ENCODE measurements at places on chromosomes 7 and 10.

GRCh38 chr10:110425684-110426293 lies 71.9 kb upstream of the DUSP5 start:
- DNase-seq, result peak; percentile 81

GRCh38 chr10:95756041-95756761 lies at the start of gene ENTPD1:
Gene ENTPD1, plus strand, starts transcription at chr10:95756163. Its CDS starts 77 bp downstream, at chr10:95756240.
- DNase-seq, result no peak

GRCh38 chr7:82723411-82723810 lies 279.8 kb upstream of the CACNA2D1 start:
- DNase-seq, result no peak

DNA sequence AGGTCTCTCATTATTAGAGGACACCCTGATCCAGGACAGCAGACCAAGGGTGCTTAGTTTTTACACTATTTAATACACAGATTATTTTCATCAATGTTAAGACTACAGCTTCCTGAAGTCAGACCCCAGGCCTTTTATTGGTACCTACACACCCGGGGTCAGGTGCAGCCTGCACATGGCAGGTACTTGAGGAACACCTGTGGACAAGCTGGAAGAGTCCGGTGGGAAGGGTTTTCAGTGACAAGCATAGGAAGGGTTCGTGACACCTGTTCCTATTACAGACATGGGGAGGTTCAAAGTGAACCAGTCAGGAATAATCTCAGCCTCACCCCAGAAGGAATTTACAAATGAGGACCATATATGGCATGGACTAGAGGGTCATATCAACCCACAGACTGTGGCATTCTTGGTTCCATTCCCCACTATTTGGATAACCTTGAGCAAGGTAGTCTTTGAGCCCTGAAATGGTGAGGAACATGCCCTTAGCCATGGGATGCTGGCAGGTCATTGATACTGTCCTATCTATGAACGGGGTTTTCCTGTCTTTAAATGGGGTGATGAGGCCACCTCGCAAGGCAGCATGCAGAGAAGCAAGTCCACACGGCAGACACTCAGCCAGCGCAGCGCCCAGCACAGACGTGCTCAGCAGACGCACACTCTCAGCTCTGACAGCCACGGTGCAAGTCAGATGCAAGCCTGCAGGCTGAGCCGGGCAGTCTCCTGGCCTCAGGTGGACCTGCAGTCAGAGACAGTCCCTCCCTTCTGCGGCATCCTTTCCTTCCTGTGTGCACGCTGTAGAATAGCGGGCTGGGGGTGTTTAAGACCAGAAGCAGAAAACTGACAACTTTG lies 624.9 kb downstream of the PTPRN2 start:
- DNase-seq, result no peak

DNA sequence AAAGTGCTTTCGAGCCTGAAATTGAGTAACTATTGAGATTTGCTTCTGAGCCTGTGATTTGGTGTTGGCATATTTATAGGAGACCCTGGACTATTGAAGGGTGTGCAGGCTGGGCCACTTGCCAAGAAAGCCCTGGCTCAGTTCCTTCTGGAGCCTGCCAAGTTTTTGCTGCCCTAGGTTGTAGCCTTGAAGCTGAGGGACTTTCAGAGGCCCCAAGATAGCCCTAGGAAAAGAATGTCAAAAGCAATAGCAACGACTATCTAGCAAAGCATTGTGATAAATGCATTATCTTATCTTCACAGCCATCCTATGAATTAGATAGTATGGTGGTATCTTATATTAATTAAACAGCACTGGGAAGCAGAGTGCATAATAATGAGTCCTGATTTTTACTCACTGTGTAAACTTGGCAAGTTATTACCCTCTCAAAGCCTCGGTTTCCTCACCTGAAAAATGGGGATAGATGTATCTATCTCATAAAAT lies 473.7 kb upstream of the PODXL start:
- DNase-seq, result no peak

DNA sequence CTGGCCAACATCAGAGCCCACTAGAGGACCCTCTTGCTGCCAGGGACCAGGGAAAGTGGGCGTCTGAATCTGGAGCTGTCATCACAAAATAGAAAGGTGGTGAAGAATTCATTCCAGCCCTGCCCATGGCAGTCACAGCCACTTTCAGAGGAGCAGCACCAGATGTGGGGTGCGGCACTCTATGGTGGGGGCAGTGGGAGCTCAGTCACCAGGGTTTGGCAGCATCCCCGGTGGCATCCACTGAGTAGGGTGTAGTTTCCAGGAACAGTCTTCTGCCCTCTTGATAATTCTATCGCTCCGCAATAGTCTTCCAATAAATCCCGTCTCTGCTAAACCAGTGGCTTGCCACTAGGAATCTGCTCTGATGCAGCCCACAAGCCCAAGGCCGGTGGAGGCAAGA lies 108.5 kb upstream of the TCF7L2 start:
- DNase-seq, result no peak

DNA sequence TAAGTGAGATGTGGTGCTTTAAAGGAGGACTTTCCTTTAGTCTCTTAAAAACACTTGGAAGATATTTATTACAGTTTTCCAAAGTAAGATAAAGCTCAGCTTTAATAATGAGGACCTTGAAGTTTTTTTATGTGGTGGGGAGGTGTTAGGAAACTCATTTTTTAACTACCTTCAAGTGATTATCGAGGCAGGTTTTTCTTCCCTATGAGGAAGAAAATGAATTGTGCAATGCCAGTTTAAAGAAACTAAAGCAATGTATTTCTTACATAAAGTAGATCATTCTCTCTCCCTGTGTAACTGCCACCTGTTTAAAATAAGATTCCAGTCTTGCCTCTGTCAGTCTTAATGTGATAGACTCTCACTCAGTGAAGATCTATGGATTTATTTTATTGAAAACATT lies 27.9 kb downstream of the ZEB1 start:
- DNase-seq, result no peak

GRCh38 chr10:86632951-86633350 lies 21.4 kb upstream of the OPN4 start:
- DNase-seq, result no peak

DNA sequence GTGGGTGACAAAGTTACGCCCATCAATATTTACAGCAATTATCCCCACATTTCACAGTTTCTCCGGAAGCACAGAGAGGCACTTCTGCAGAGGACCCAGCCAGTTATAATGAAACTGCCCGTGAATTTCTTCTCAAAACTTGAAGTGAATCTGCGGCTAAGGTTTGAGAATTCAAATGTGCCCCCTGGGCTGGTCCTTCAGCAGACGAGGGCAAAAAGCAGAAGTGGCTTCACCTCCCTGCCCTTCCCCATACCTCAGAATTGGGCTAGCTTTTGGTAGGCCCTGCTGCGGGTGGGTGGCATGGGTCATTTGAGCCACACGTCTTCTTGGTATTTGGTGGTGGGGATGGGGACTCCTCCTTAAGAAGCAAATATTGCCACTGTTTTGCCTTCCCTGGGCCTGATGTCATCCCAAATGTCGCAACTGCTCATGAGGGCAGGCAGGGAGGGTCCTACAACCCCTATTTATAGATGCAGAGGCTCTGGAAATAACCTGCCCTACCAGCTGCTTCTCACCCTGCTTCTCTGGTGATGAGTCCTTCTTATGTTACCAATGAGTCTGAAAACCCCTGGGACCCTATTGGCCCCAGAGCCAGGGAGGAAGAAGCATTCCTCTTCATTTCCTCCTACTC lies 16.6 kb upstream of the WDFY4 start:
- no peak for DNase-seq

- no peak for DNase-seq
Measured at GRCh38 chr7:1454542-1454941, 4.7 kb downstream of the MICALL2 start.

- no peak for DNase-seq
Measured at GRCh38 chr7:148391591-148391990, 199.0 kb upstream of the C7orf33 start.

- no peak for DNase-seq
Measured at GRCh38 chr7:127887631-127888030, 143.6 kb downstream of the LRRC4 start.

DNA sequence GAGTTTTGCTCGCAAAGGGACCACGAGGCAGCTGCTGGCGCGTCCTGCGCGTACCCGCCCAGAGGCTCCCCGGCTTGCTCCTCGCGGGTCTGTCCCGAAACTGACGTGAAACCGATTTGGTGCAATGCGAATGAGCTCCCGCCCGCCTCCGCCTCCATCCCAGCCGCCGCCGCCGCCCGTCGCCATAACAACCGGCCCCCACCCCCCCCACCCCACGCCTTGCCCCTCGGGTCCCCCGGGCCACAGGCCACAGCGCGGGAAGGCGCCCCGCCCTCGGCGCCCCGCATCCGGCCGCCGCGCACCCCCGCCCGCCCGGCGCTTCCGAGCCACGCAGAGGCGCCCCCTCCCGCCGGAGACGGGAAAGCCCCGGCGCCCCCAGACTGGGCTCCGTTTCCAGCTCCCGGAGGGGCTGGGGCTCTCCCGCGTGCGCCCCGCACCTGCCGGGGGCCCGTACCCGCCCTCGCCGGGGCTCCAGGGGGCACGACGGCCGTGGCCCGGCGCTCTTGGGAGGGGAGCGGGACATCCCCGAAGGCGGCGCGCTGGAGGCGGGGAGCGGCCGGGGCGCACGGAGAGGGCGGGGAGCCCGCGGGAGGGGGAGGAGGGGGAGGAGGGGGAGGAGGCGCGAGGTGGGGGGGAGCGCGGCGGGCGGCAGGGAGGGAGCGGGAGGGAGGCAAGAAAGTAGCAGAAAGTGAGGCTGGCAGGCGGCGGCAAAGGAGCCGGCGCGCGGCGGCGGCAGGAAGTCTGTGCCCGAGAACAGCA lies at the start of gene CAMK1D:
CAMK1D (plus strand) TSS at position 678 of the 759 bp plus-strand sequence.
- peak; percentile 77 for DNase-seq

GRCh38 chr10:30368065-30368718 lies 19.1 kb upstream of the MTPAP start:
- no peak for DNase-seq

DNA sequence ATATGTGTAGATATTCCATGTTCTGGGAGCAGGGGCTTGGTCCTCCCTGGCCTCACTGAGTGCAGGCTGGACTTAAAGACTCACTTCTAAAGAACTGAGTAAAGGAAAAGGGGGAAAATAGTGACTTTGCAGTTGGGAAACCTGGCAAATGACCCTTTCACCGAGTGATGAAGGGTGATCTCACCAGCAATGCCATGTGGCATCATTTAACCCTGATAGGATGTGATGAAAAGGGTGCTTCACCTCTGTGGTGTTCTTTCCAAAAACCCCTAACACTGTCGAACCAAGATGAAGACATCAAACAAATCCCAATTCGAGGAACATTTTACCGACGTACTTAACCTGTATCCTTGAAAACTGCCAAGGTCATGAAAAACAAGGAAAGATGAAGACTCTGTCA lies 71.9 kb downstream of the AOAH start:
- DNase-seq, result no peak

- DNase-seq, result no peak
Measured at GRCh38 chr7:156257904-156258303, 382.7 kb upstream of the RNF32 start.

GRCh38 chr10:112915590-112916572 lies 34.2 kb upstream of the TCF7L2 start:
- DNase-seq, result no peak

DNA sequence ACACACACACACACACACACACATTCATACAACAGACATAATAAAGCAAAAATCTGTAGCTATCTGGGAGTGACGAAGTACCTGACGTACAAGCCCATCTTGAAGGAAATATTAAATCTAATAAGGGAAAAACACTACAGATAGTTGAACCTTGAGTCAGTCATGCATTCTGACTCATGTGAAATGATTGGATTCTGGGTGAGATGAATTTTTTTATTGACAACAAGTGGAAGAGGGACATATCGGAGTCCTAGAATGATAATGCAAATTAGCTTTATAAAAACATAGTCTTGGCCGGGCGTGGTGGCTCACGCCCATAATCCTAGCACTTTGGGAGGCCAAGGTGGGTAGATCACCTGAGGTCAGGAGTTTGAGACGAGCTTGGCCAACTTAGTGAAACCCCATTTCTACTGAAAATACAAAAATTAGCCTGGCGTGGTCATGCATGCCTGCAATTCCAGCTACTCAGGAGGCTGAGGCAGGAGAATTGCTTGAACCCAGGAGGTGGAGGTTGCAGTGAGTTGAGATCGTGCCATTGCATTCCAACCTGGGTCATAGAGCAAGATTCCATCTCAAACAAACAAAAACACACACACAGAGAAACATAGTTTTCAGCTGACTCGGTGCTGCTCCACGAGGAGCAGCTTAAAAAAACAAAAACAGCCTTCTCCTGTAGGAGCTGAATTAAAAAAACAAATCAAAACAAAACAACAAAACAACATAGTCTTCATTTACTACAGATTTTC lies 154.4 kb upstream of the MKLN1 start:
- DNase-seq, result no peak

GRCh38 chr10:132332433-132332754 lies 401 bp downstream of the LRRC27 start:
- no peak for DNase-seq

DNA sequence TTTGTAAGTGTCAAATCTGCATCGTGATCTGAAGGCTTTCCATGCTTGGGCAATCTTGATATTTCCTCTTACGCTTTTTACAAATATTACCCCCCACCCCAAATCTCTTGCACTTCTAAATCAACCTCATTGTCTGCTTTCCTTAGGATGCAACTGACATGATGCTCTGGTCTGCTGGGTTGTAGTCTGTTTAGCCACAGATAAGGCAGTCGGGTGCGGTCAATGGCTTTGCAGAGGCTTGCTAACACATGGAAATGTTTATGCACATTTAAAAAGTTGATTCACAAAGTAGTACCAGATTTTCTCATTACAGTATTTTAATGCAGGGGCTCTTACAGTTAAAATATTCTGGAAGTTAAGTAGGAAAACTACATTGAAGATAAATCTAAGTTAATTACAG lies 172.5 kb downstream of the BAMBI start:
- no peak for DNase-seq

GRCh38 chr10:56653289-56653688 lies 292.2 kb upstream of the ZWINT start:
- DNase-seq, result no peak

- DNase-seq, result no peak
Measured at GRCh38 chr7:35866186-35866585, 65.3 kb downstream of the SEPTIN7 start.

DNA sequence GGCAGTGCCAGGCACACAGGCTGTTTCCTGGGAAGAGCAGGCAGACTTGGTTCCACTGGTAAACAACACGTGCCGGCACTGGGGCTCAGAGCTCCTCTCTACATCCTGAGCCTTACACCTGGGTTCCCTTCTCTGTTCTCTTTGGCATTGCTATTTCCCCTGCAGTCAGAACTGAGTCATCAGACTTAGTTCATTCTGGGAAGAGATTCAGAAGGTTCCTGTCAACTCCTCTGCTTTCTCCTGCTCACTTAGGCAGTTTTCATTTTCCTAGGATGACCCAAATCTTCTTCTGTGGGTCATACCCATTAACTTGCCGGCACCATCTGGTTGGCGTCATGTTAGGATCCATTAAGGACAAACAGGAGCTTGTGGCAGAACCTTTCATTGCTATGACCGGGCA lies 33.4 kb upstream of the LRRC18 start:
- DNase-seq, result no peak

GRCh38 chr10:45453639-45454255 lies 79.7 kb downstream of the ALOX5 start:
- no peak for DNase-seq

Data from stimulated activated CD4-positive, alpha-beta T cell treated with anti-CD3 and anti-CD28 coated beads, Interleukin-1b, Interleukin-23, amount 100 ng/mL, for 48 hours (primary cell).